ENCODE measurements at places on chromosomes 2 and 18.

DNA sequence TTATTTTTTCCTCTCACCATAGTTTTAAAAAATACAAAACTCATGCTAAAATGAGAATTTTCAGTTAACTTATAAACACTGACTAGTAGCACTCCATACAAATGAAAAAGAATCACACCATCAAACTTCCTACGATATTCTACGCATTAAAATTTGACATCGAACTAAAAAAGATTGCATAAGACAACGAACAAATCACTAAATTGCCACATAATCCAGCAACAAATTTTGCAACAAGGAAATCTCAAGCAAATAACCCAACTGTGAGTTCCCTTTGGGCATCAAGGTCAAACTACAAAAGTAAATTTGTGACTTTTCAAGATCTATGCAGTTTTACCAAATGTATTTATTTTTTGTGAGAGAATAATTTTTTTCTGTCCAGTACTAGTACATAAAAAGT, 1.5 kb downstream of the MAP3K2 start:
- DNase-seq: no peak

DNA sequence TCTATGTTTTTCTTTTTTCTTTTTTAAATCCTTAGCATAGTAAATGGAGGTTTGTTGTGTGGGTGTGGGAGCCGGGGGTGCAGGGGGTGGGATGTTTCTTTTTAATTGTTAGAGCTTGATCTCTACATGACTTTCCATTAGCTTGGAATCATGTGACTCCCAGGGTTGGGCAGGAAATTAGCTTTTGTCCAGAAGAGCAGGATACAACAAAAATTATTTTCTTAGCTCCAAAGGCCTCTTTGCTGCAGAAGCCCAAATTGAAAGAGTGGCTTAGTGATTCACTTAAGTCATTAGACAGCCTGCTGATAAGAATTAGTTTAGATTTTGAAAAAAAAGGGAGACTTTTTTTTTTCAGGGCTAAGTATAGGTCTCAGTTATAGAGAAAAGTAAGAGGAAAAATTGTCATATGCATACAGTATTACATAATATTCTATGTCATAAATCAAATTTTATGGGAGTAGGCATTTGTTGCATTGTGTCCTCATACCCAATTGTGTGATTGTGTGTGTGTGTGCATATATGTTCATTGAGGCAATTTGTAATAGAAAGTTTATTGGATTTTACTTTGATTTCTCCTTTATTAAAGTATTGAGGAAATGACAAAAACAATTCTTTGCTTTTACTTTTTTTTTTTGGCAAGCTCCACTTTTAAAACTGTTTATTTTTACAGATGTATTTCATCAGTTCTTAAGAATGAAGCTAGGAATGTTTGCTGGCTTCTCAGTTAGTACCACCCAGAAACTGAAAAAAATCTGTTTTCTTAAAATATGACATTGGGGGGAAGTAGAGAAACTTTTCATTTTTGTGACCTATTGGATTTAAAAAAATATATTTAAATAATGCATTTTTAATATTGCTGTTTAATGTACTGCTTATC, 47.4 kb downstream of the TSPYL6 start:
- no peak for DNase-seq

GRCh38 chr18:36582988-36583745, 245.6 kb downstream of the TPGS2 start:
- DNase-seq: no peak

DNA sequence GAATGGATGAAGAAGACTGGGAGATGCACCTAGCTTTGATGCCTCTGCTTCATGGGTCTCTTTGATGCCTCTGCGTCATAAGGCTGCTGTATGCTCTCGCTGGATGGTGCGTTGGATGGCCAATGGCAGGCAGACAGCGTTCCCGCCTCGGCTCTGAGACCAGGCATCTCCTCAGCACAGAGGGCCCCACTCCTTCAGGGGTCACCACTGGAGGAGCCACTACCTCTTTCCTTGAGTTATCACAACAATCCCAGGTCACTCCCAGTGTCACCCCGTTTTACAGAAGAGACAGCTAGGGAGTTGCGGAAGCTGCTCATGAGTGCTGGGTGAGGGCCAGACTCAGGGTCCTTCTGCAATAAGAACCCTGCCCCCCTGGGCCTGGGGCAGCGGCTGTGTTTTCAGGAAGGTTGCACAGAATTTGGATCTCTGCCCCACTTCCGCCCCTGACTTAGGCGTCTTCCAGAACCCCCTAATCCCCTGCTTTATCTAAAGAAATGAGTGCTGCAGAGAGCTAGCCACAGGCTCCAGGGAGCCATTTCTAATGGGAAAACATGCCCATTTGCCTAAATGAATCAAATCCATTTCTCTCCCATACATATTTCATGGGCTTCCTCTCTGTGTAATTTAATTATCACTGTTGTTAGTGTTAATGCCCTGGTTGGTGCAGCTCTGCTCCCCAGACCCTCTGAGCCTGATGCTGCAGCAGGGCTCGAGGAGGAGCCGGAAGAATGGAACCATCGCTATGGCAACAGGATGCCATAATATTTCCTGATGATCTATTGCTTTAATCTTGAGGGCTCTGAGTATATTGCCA, 131.8 kb upstream of the HS6ST1 start:
- no peak for DNase-seq

GRCh38 chr18:76255070-76255683, 239.9 kb downstream of the ZNF516 start:
- DNase-seq: no peak

DNA sequence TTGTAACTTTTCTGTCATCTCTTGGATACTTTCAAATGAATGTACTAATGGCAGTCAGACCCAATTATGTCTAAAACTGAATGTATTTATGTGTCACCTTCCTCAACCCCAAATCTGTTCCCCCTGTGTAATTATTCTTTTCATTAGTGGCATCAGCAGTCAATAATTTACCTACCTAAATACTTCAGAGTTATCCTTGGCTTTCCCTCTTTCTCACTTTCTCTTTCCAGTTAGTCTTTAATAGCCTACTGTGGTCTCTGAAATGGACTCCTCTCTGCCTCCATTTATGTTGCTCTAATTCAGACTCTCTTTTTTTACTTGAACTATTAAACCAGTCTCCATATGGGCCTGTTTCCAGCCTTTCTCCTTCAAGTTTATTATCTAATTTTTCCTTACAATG, 21.0 kb downstream of the C18orf63 start:
- DNase-seq: no peak

GRCh38 chr2:74080346-74080745, 67.4 kb downstream of the BOLA3 start:
- DNase-seq: no peak

DNA sequence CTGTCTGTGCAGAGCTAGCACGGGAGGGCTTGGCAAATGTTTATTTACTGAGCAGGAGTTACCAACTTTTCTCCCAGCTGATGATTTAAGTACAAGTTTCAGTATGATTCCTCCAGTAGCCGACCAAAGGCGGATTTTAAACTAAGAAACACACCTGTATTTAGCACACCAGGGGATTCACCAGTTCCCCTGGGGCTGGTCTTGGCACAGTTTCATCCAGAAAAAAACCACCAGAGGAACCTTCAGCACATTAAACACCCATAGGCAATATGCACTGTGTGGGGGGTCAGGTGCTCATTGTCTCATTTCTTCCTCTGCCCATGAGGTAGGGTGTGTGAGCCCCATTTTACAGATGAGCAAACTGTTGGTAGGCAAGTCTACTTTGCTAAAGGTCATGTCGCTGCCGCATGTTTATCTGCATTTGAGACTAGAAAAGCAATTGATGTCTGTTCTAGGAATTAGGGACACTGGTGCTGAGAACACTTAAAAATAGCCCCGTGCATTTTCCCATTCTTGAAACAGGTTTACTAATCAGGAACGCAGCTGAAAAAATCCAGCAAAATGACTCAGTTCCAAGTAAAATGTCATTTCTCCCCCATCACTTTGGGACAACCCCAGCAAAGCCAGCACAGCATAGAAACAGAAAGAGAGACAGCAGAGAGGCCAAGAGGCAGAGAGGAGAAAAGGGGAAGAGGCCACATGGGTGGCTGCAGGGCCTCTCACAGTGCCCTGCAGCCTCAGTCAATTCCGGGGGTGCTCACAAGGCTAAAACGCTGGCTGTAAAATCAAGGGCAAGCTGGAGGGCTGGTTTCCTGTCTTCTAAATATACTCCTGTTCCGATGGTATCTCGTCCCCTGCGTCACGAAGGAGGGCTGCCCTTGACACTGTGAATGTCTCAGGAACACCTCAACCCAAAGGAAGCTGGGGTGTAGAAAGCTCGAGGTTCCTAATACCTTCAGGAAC, 166.8 kb upstream of the ID2 start:
- peak; percentile 41 for DNase-seq

GRCh38 chr2:233063976-233064411, 3.9 kb downstream of the INPP5D start:
- DNase-seq: no peak

DNA sequence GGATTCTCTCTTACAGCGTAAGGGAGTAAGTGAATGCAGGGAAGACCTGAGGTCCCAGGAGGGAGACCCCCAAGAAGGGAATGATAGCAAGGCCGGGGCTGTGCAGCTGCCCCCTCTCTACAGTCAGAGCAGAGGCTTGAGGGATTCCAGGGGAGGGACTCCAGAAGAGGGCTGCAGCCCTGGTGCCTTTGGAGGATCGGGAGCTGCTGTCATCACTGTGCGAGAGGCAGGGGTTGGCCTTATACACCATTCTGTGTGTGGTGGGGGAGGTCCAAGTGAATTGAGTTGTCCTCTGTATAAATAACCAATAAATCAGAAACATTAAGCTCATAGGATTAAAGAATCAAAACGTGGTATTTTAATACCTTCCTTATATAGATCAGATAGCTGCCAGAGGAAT, 114.9 kb downstream of the GLI2 start:
- DNase-seq: no peak

DNA sequence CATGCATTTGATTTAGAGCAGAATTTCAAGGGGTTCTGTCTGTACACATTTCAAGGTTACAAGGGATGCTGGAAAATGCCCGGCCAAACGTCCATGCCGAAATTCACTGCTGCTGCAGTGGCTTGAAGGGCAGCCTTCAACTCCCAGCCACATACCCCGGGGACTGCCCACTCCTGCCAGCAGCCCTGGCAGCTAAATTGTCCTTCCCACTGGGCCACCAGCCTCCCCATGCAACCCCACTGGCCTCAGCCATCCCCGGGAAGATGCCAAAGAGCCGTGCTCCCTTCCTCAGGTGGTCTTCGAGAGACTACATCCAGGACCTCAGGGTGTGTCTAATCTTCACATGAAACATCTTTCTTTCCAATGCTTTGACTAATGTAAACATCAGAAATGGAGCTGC, 478.7 kb upstream of the MYT1L start:
- DNase-seq: no peak

DNA sequence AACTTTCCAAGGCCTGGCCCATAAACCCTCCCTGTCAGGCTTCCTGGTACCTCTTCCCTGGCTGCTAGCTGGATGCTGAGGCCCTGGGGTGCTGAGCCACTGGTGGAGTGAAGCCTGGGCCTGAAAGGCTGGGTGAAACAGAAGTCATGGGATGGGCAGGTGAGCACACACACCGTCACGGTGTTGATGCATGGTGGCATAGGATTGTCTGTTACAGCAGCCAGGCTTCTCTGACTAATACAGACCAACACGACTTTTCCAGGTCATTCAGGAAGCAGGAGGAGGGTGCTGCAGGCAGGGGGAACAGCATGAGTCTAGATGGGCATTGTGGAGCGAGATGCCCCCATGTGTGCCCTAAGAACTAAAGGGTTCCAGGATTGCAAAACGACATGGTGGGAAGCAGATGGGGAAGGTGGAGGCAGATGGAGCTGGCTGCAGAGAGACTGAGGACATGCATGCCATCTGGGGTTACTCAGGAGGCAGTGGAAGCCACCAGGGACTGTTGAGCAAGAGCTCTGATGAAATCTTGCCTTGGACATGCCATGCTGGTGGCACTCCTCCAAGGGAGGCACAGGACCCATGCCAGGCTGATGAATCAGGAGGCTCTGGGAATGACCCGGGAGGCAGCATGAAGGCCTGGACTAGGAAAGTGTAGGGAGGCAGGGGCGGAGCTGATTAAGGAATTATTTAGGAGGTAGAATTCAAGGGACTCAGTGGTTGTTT, 480.9 kb downstream of the TSN start:
- DNase-seq: no peak

GRCh38 chr2:37865640-37866039, 59.4 kb upstream of the RMDN2 start:
- DNase-seq: no peak

DNA sequence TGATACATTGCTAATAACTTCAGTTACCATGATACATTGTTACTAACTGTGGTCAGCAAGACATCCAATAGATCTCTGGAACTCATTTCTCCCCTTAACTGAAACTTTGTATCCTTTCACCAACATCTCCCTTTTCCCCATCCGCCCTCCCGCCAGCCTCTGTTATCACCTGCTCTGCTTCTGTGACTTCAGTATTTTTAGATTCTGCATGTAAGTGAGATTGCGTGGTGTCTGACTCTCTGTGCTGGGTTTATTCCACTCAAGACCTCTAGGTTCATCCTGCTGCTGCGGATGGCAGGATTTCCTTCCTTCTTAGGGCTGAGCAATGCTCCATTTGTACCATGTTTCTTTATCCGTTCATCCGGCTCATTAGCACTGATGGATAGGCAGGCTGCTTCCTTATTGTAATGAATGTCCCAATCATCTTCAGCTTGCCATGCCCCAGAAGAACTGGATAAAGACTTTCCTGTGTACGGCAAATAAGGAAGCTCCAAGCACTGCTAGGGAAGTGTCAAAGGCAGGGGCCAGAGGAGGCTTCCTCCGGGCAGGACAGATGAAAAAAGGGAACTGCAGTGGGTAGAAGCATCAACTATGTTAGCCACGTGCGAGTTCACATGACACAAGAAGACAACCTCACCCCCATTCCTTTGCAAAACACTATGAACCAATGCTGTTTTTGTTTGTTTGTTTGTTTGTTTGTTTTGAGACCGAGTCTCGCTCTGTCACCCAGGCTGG, 113.4 kb downstream of the EIPR1 start:
- DNase-seq: no peak

DNA sequence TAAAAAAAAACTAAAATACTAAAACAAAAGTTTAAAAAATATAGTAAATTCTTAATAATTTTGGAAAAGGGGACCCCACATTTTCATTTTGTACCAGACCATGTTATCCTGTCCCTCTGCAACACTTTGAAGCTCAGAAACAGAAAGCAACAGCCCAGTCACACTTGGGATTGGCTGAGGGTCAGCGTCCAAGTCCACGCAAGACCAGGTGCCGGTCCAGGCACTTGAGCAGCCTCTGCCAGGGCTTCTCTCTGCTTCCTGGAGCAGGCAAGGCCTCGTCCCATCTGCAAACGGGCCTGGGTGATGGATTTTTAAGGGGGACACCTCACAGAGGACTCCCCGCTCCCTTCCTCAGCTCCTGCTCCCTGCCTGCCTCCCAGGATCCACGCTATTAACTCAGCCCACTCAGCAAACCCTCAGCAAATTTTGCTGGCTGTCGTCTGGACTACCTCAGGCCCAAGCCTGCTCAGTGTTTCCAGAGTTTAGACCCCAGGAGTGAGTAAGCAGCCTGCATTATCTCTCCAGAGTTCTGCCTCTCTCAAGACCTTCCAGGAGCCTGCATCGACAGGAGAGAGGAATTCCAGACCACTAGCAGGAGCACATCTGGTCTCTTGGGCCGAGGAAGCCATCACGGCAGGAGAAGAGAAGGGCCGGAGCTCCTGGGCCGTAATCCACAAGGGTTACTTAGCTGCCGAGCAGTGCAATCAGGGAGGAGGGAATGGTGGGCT, 88.7 kb upstream of the STPG4 start:
- DNase-seq: no peak

Data from activated CD4-positive, alpha-beta T cell treated with anti-CD3 and anti-CD28 coated beads, Interleukin-2, amount 50 U/mL, for 1 hour (primary cell).